B cell (primary cell): ENCODE measurements at places on chromosomes 7 and 10.

GRCh38 chr7:28192786-28193585, 12.4 kb upstream of the JAZF1 start:
- DNase-seq, result no peak

DNA sequence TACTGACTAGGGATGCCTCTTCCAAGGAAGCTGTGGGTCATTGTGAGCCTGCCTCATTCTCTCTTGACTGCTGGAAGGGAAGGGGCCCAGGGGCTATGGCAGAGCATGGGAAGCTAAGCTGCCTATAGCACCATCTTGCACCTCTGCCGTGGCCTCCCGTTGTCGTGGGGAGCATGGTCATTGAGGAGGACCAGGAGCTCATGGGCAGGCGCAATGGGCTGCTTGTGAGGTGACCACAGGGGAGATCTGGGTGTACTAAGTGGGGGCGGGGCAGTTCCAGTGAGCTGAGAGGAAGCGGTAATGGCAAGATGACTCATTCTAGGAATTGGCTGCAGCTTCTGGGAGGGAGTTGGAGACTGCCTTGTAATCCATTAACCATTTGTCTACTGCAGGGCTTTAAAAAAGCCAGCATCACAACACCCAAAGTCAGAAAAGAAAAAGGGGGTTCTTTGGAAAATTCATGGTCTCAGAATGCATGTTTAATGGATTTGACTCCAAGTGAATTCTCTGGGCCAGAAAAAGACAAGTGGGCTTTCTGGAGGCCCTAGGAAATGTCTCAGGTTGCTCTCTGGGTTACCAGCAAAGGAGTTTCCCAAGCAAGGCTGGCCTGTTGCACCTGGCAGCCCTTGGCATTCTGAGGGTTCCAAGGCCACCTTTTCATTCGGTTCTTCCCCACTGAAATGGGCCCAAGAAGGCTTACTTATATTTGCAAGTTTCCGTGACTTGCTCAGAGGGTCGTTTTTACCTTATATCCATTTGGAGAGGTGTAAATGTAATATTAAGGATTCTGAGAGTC, 3.6 kb downstream of the DUSP5 start:
- DNase-seq, result no peak

- DNase-seq, result no peak
Measured at GRCh38 chr7:40983111-40983510, 719.8 kb downstream of the INHBA start.

- DNase-seq, result no peak
Measured at GRCh38 chr7:1662101-1662500, 8.0 kb upstream of the ELFN1 start.

- DNase-seq, result no peak
Measured at GRCh38 chr7:13911909-13912308, 77.6 kb downstream of the ETV1 start.

GRCh38 chr7:157360483-157361025, 23.8 kb downstream of the DNAJB6 start:
- no peak for DNase-seq

DNA sequence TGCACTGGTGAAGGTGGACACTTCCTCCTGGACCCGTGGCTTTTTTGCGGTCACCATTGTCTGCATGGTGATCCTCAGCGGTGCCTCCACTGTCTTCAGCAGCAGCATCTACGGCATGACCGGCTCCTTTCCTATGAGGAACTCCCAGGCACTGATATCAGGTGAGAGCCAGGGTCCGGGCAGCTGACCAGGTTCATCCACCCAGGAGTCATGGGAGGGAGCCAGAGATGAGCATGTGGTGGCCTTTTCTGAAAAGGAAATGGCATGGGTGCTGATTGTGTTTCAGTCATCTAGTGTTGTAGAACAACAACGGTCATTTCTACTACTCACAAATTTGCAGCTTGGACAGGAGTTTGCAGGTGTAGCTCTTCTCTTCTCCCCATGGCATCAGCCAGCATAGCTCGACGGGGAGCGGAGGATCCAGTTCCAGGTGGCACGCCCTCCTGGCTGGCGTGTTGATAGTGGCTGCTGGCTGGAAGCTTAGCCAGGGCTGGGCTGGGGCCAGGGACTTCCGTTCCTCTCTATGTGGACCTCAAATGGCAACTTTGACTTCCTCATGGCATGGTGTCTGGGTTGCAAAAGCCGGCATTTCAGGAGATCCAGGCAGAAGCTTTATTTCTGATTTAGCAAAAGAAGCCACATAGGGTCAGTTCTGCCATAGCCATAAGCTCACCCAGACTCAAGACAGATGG, 32.7 kb downstream of the SLC29A3 start:
- DNase-seq, result no peak

GRCh38 chr10:22617516-22617915, 96.9 kb downstream of the PIP4K2A start:
- DNase-seq, result no peak

DNA sequence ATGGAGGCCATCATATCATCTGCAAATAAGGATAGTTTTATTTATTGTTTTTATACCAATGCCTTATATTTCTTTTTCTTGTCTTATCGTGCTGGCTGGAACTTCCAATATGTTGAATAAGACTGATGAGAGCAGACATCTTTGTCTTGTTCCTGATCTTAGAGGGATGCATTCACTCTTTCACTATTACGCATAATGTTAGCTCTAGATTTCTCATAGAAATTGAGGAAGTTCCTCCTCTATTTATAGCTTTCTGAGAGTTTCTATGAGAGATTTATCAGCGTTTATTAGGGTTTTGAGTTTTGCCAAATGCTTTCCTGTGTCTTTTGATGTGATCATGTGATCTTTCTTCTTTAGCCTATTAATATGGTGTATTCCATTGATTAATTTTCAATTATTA, 49.3 kb downstream of the COL28A1 start:
- peak; percentile 12 for DNase-seq

GRCh38 chr10:29980084-29980483, 79.3 kb downstream of the JCAD start:
- no peak for DNase-seq

DNA sequence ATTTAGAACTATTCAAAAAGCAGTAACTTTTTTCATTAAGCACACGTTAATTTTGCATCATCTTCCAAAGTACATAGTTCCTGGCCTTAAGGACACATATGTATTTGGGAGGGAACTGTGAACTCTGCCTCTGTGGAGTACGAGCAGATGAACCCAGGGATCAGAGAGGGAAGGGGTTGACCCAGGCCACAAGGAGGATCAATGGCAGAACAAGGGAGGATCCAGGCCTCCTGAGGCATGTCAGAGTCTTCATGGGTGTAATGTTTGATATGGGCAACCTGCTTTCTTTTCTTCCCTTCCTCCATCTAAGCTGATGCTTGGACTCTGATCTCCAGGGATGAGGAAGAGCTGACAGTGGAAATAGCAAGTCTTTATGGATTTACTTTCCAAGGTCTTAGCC, 164.0 kb downstream of the SH2D4B start:
- DNase-seq, result no peak

DNA sequence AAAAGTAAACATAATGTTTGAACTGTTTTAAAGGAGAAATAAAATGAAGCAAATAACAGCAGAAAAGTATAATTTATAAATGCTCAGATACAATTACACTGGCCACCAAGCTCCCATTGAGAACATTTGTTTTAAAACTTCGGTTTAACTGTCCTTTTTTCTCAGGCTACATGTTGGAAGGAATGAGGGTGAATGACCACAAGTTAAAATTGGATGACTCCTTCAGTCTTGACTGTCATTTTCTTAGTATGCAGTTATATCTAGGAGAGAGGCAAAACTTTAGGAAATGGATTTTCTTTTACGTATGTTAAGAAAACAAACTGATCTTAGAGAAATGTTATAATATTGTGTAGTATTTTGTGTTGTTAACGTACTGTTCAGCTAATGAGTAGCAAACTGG, 5.0 kb downstream of the TRIM24 start:
- DNase-seq, result no peak

- DNase-seq, result no peak
Measured at GRCh38 chr10:45440511-45441062, 66.6 kb downstream of the ALOX5 start.

GRCh38 chr10:58488921-58489320, 23.8 kb upstream of the BICC1 start:
- no peak for DNase-seq

GRCh38 chr10:79292026-79292766, 55.1 kb upstream of the PPIF start:
- DNase-seq, result no peak

DNA sequence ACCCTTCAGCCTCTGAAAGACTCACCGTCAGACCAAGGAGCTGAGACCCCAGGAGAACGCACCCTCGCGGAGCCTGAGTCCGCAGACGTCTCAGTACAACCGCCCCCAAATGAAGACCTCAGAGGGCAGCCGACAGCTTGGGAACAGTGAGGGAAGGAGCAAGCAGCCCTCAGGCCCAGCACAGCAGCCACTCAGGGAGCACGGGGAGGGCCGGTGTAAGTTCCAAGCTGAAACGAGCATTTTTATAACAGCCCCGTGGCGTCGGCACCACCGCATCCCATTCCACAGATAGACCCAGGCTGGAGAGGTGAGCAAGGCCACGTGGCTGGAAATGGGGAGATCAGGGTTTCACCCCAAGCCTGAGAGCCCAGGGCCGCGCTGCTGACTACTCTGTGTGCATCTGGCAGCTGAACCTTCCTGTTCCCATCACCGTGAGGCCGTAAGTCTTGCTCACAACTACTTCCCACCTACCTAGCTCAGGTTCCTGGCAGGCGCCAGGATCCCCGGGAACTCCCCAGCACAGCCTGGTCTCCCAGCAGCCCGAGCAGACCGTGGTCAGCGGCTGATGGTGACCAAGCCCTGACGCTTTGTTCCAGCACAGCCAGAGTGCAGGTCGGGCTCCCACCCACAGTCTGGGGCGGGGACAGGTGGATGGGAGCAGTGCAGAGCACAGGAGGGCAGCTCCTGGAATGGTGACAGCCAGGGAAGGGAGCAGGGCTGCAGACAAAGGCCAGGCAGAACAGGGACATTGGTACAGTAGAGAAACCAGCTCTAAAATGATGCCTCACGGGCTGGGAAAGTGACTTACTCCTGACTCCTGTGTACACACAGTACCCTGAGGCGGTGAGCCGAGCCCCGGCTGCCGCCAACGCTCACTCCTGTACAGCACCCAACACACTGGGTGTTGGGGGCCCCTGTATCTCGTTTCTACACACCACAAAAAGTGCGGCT, 6.1 kb upstream of the NOM1 start:
- DNase-seq, result no peak

DNA sequence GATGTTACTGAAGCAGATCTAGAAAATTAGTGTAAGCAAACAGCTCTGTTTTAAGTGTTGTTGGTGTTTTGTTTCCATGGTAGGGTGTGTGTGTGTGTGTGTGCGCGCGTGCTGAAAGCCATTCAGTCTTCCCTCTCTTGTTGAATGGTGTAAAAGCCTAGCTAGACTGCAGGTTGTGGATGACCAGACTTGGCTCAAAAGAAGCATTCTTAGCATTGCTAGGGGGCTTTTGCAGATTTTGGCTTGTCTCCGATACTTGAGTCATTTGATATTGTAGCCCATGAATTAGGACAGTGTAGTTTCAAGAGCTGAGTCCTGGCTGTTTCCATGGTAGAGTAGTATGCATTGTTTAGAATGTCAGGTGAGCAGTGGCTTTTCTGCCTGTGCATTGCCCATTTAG, 99.1 kb downstream of the SND1 start:
- no peak for DNase-seq

DNA sequence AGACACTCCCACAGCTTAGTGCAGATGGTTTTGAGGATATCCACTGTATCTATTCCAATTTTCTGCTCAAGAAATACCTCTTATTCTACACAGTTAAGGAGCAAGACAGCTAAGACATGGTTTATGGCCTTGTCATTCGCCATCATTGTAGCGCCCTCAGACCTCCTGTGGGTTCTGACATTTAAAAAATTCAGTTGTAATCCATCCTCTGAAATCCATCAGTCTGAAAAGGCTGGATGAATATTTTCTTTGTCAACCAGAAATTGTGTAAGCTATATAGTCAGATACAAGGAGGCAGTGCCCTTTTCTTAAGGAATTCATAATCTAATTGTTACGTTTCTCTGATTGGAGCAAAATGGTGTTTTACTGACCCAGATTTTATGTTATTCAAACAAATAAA, 353.6 kb downstream of the GALNT17 start:
- no peak for DNase-seq

DNA sequence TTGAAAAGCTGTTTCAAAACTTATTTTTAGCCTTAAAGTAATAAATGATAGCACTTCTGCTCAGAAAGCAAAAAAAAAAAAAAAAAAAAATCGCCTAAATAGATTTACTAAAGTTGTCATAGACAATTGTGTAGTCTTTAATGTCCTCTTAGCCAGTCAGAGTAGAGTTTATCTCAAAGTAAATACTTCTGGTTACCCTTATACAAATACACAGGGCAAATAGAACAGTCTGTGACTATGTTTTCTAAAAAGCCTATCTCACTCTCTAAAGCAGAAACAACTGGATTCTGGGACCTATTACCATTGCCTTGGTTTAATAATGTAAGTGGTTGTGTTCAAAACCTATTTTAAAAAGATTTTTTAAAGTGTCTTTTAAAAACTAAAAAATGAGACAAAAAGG, 156.2 kb upstream of the THSD7A start:
- no peak for DNase-seq

DNA sequence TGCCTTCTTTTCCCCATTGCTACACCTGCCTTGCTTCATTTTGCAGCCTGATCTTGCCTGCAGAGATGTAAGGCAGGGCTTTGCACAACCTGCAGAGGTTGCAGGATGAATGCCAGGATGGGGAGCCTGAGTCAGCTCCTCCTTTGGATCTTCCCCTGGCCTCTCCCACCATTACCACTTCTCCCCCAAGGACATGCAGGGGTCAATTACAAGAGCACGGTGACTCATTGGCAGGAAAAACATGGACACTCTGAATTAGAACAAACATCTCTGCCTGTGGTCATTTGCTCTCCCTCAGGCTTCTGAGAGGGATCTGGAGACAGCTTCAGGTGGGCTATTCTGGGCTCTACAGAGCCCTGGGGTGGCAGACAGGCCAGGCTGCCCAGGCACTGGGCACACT, 89.2 kb downstream of the HERPUD2 start:
- no peak for DNase-seq

- peak; percentile 74 for DNase-seq
Measured at GRCh38 chr7:128031901-128032604, 816 bp upstream of the LRRC4 start.

DNA sequence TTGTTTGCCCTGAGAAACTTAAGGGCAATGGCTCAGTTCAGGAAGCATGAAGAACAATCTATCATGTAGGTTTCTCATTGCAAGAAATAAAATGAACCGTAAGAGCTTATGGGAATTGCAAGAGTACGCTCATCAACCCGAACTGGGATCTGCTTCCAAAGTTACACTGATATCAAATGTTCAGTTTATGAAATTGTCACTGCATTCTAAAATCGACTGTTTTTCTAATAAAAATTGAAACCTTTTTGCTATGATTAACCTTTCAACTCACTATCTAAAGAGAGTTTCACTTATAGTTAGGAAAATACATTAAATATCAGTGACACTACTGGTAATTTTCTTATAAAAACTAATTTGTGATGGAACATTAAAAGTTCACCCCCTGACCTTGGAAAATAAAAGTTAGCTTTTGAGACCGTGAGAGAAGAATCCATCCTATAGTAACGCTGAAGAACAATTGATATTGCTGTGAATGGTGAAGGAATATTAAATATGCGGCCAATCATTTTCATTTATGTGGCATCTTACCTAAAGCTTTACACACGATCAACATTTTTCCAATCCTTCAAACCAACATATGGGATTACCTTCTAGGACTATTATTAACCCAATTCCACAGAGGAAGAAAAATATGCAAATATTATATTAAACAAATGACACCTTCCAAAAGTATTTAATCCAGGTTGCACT, 2.2 kb downstream of the MEOX2 start:
- no peak for DNase-seq

GRCh38 chr10:9858816-9859215, 1158.9 kb upstream of the CELF2 start:
- no peak for DNase-seq
